ENCODE measurements at places on chromosomes 6 and 20. TPM values are rescaled to one million over a fixed set of nuclear protein-coding genes. Genes with fewer than 3 reads are reported as not detected.

- no peak for DNase-seq
Measured at GRCh38 chr6:53154794-53155193, 6.2 kb upstream of the GCM1 start.

DNA sequence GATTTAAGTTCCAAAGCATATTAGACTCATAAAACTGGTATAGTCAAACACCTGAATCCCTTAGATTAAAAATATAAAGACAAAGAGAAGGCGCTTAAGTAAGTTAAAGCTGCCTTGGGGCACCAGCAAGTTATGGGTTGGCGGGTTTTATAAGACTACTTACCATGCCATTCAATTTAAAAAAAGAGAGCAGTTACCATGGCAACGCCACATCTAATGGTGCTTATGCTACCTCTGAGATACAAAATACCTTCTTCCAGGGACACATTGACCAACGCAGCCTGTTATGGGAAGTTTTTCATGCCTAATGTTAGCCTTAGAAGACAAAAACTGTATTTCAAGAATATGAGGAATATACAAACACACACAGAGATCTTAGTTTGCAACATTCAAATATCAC is 713.6 kb downstream of the RNF144B start:
- DNase-seq = no peak

DNA sequence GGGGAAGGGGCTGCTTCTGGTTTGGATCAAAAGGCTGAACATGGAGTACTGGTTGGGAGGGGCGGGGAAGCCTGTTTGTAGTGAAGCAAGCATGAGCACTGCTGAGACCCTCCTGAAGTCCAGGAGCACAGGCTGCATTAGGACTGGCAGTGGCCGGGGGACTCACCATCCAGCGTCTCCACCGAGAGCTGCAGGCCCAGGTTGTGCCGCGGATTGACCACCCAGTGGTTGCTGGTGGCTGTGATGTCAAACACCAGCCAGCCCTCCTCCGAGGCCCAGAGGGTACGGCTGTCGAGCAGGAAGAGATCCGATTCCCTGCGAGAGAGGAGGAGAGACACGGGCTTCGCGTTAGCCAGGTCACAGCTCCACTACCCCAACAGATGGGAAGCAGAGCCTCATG is 64.1 kb downstream of the BMP7 start:
- DNase-seq = no peak

DNA sequence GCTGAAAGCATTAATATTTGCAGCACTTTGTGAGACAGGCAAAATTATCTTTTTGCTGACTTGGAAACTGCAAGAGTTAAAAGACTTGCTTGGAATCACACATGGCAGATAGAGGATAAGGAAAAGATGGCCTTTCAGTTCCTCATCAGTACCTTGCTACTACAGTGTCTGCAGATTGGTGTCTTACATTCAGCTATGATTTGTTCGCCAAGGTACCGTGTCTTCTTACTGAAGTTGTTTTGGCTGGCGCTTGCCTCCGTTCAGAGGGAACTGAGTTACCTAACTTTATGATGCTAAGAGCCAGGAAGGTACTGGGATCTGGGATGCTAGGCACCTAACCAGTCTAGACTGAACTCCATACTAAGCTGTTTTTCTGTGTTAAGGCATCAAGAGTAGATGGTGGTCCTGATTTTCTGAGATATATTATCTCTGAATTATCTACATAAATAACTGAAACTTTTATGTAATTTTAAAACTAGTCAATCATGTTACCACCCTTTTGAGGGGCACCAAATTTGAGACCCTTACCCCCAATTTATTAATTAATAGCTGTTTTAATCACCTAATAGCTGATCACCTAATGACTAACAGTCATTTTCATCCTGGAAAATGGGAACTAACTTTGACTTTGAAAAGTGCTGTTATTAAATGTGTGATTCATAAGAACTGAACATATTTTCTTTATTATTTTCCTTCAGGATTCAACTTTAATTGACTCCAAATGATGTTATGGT is 2.5 kb downstream of the WTAP start:
- peak; percentile 19 for DNase-seq

DNA sequence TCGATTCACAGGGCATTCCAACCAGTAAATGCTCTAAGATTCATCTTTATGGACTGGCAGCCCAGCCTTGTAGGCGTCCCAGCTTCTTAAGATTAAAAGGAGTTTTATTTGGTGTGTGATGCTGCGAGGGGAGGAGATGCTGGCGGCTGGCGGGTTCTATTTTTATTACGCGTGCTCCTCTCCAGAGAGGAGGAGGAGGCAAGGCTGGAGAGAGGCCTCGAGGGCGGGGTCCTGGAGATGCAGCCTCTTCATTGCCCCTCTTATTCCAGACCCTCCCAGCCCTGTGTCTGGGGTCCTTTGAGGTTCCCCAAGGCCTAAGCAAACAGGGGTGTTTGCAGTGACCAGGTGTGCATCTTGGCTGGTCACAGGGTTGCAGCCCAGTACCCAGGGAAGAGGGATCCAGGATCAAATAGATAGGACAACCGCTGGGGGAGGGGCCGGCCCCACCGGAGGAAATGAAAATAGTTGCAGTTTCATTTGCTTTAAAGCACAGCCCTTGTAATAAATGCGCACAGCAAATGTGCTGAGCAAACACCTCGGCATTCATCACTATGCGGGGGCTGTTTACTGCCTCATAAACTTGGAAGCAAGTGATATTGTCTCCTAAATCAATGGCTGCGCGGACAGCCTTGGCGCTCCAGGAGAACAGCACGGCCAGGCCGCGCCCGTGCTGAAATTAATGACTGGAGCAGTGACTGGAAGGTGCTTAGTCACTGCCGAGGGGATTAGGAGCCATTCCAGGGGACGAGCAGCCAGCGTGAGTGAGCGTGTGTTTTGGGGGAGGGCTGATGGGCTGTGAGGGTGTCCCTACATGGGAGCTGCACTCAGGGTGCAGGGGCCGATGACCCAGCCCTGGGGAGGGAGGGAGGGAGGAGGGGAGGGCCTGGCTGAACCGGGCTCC is 83.0 kb downstream of the TMEM242 start:
- peak; percentile 38 for DNase-seq

DNA sequence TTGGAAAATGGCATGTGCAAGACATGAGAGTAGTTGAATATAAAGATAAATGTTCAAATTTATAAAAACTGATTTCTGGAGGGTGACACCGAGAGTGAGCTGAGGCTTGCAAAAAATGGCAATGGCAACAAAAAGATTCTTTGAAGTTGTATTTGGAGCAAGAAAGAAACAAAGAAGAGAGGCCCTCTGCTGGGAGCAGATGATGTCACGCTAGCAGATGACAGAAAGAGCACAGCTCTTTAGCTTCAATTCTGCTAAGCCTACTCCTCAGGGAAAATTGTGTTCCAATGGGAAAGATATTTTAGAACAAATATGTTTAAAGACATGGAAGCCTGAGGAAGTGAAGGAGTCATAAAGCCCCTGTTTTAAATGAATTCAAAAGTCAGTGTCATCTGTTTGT is 125.3 kb upstream of the NOX3 start:
- no peak for DNase-seq

DNA sequence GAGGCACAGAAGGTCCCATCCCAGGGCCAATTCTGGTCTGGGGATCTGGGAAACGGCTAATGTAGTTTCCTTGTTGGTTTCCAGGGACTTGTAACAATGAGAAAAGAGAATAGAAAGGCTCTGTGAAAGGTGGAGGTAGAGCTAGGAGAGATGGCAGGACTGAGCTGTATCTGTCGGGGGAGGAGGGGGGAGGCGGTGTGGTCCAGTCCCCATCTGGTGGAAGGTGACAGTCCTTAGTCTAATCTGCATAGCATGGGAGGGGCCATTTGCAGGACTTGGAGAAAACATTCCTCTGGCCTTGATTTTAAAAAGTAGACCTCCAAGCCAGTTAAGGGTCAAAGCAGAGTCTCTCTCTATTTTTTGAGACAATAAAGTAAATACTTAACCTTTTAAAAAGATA is 137.1 kb downstream of the DNAH8 start:
- no peak for DNase-seq

DNA sequence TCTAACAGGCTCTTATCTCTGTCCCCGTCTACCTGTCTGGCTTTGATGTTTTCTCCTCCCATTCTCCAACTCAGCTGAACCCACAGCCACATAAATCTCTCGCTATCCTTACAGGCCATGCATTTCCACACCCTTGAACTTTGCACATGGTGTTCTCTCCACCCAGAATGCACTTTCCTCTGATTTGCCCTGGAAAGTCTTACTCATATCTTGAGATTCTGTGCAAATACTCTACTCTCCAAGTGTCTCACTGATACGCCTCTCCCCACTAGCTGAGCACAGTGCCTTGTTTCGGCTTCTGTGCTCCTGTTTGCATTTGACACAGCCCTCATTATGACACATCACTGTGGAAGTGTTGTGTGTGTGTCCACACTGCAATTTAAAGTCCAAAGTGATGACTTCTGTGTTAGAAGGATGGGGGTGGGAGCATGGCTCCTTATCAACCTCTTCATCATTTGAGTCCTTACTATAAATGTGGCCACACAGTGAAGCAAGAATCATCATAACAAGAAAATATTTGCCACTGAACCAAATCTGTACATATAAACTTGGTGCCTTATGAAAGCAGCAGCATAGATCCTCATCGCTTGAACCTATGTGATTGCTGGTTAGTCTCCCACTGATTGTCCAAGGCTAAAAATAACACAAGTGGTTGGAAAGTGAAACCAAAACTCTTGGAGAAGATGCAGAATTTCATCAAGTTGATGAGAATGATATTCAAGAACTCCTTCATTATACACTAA is 5.5 kb upstream of the PRELID3B start:
- no peak for DNase-seq

KCNK16 gene
- not detected for total RNA-seq

ADTRP gene
- not detected for total RNA-seq

SIRPG gene
- not detected for total RNA-seq

All from cardiac muscle cell (in vitro differentiated cells and primary cell).